A549 treated with AZD2906 at 1 μM for 4 hours (cell line): ENCODE measurements at places on chromosomes 3 and 15. TPM values are rescaled to one million over a fixed set of nuclear protein-coding genes. Genes with fewer than 3 reads are reported as not detected.

Gene SERPINI2
- total RNA-seq = not detected in 5 replicates

Gene USP50
- total RNA-seq = 0.17 TPM in 1 of 5 replicates, not detected in the others

Gene SKOR1
- total RNA-seq = 0.03 to 0.08 TPM (median 0.05 TPM) in 4 of 5 replicates, not detected in the other

Gene COMMD4
- 182 to 209 TPM (median 189 TPM) in 5 replicates for total RNA-seq

Gene MCF2L2
- total RNA-seq = 0.10 to 0.26 TPM (median 0.20 TPM) in 5 replicates

Gene MESP2
- total RNA-seq = 0.09 to 0.83 TPM (median 0.40 TPM) in 5 replicates

Gene CA12
- total RNA-seq = 176 to 188 TPM (median 186 TPM) in 5 replicates

Gene SLC22A14
- 0.03 to 0.05 TPM (median 0.05 TPM) in 3 of 5 replicates, not detected in the others for total RNA-seq

Gene DNAH12
- 0.08 to 0.16 TPM (median 0.08 TPM) in 4 of 5 replicates, not detected in the other for total RNA-seq

Gene SYNPR
- total RNA-seq = not detected in 5 replicates

Gene CCDC9B
- total RNA-seq = 19.1 to 21.4 TPM (median 20.8 TPM) in 5 replicates

Gene FILIP1L
- 0.14 to 0.44 TPM (median 0.22 TPM) in 5 replicates for total RNA-seq

Gene BCL6
- total RNA-seq = 13.3 to 17.3 TPM (median 16.2 TPM) in 5 replicates
